Activated naive CD4-positive, alpha-beta T cell (primary cell): ENCODE measurements at places on chromosomes 5 and 9.

GRCh38 chr5:79791843-79792242 is 102.2 kb downstream of the CMYA5 start:
- DNase-seq, result no peak

DNA sequence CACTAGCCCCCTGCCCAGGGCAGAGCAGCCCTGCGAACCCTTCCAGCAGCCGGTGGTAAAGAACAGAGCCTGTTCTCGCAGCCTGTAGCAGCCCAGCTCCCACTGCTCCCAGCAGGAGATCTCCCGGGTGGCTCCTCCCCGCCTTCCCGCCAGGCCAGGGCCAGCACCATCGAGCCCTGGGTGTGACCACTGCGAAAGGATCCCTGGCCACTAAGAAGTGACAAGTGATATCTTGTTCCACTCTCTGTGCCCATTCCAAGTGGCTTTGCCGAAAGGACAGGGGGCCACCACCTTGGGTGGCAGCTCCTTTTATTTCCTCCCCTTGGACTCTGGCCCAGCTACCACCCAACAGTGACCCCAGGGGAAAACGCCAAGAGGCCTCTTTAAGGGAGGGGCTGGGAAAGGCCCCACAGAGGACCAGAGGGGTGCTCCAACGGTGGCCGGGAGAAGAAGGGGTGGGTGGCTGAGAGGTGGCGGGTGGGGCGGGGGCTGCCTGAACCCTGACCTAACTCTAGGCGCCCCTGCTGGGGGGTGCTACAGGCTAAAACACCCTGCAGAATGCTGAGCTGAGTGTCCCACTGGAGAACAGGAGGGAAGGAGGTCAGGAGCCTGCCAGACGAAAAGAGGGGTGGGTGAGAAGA is 1.6 kb downstream of the NACC2 start:
- no peak for DNase-seq

GRCh38 chr5:111398013-111398412 is 114.3 kb downstream of the STARD4 start:
- DNase-seq, result no peak

DNA sequence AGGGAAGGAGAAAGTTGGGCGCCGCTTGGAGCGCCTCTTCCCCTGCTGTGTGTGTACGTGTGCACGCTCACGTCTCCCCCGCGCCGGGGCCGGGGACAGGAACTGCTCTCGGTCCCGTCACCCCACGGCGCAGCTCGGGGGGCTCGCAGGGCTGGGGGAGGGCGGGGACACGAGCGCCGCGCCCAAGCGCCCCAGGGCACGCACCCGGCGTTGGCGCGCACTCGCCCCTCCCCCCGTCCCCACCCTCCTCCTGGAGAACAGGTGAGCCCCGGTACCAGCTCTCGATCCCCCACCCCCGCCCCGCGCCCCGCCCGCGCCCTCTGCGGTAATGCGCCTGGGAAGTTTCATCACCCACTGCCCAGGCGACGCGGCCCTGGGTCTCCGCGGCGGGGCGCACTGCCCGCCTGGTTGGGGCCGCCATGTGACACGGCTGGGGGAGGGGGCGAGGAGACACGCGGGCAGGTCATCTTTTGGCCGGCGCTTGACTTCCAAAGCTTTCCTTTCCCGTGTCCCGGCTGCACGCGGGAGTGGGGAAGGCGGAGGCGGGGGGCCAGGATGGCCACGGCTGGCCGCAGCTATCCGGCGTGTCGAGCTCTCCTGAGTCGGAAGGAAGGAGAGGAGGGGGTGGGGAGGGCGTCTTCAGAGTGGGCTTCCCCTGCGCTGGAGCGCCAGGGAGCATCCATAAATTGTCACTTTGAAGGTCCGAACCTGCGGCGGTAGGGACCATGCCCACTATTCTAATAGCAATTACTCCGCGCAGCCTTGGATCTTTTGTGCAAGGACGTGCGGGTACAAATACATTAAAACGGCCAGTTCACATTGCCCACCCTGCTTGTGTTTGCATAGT is 1.5 kb upstream of the STC2 start:
- no peak for DNase-seq

DNA sequence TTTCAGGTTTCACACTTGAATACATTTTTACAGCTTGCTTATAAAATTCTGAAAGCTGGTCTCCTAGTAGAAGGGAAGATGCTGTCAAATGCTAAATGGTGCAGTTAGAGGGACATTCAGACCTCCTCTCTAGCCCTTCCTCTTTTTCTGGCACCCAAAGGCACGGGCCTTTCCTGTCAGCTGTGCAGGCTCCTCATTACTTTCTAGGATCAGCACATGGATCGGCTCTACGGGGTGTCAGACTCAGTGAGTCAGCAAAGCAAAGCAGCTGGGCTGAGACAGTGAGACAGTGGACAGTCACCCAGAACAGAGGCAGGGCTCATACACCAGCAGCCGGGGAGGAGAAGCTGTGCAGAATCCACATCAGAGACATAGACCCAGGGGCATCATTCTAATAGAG is 80.0 kb upstream of the TNC start:
- DNase-seq, result no peak

GRCh38 chr5:62143268-62144229 is 162.5 kb upstream of the KIF2A start:
- DNase-seq, result no peak

DNA sequence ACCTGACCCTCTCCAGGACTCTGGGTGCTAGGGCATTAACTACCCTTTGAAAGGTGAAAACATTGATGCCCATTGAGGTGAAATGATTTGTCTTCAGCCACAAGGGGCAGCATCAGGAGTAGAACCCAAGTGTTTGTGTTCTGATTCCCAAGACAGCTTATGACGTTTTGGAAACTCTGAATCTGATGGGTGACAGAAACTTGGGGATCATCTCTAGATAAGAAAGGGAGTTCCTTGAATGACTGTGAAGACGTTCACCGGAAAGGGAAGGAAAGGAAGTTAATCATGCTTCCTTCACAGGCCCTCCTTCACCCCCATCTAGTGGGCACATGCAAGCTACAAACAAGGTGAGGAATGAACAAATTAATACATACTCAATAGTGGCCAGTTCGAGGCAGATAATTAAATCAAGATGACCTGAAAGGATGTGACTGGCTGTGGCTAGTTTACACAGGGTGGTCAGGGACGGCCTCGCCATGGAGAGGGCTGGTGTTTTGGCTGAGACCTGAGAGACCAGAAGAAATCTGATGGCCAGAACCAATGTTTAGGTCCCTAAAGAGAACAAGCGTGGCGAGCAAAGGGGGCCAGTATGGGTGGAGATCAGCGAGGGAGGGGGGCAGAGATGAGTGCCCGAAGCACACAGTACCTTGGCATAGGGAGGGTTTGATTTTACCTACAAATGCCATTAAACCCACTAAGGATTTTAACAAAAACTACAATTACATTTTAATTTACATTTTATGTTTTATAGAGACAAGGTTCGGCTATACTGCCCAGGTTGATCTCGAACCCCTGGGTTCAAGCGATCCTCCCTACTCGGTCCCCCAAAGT is 937 bp upstream of the SLC26A2 start:
- DNase-seq, result no peak

DNA sequence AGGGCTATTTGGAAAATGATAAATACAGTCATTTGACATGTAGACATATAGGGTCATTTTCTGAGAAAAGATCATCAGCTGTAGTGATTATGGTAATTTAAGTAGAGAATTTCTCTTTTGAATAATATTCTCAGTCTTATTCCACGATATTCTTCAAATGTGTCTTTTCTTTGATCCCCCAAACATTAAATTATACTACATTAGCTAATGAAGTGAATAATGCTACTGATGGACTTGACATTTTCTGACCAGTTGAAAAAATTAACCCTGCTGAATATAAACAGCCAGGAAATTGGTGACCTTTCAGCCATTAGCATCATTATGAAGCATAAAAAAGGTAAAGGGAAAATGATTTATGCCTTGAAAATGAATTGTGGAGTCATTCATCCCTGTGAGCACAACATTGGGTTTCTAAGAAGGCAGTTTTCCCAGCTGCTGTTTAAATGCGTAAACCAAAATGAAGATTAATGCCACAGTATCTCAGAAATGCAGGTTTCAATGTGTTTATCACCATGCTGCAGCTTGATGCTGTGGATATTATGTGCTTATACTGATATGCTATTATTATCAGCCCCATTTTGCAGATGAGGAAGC is 489.1 kb downstream of the KCTD16 start:
- DNase-seq, result no peak

DNA sequence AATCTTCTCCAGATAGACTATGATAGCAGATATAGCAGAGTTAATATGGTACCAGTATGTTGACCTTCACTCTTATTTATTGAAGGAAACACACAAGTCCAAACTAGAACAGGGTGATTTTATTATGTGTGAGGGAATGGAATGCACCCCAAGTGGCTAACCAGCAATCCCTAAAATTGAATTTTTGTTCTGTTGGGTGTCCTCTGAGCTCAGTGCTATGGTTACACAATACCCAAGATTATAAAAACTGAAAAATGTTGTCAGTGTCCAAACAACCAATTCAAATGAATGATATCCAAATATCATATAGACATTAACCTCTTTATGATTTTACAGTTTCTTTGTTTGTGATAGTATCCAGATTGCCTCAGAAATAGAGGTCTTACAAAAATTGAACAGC is 60.9 kb downstream of the NNT start:
- no peak for DNase-seq

GRCh38 chr5:177501874-177502678 is 4.7 kb upstream of the PDLIM7 start:
- DNase-seq, result no peak

- DNase-seq, result no peak
Observed at GRCh38 chr5:77076961-77077828, 9.9 kb downstream of the ZBED3 start.

DNA sequence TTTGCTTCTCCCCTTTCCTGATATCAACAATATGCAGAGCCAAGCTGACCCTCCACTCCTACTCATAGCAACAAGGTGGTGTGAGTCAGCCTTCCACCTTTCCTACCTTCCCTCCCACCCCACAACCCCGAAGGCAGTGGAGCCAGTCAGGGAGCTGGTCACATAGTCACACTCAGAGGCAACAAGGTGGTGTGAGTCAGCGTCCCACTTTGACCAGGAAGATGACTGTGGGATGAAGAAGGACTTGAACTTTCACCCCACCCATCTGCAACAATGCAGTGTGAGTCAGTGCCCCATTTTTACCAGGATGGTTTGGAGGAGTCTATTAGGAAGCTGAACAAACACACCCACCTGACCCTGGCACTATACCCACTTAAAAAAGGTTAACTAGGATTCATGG is 30.1 kb upstream of the ZNF782 start:
- no peak for DNase-seq

DNA sequence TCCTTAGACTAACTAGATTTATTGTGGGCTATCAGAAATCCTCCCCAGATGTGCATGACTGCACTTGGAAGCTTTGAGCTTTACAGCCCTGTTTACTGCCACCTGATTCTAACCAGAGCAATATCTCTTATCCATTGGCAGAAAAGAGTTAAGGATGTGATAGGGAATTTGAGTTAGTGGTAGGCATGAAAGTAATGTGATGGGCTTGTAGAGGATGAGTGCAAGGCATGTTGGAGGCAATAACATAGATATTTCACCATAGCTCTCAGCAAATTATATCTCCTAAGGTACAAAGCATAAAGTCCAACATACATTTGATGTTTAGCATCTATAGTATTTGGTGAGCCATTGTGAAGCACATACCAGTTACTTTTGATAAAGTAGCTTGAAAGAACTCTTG is 103.8 kb downstream of the INVS start:
- DNase-seq, result no peak

DNA sequence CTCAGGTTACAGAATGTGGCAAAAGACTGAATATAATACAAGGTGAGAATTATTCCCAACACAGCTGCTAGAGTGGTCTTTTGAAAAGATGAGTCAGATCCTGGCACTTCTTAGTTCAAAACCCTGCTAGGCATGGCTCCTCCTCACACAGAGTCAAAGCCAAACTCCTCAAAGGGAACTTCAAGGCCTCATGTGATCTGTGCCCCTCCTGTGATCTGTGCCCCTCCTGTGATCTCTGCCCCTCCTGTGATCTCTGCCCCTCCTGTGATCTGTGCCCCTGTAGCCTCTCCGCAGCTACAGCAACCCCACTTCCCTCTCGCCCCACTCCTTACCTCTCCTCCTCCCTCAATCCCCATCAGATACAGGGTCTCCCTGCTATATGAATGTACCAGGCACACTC is 525.5 kb upstream of the CCNG1 start:
- no peak for DNase-seq

- no peak for DNase-seq
Observed at GRCh38 chr9:126123927-126124326, 202.7 kb upstream of the MVB12B start.

- DNase-seq, result no peak
Observed at GRCh38 chr5:150300496-150301169, 2.1 kb downstream of the ARSI start.

GRCh38 chr9:35308316-35308715 is 146.5 kb downstream of the UNC13B start:
- DNase-seq, result no peak

- DNase-seq, result no peak
Observed at GRCh38 chr9:6036391-6036790, 21.0 kb upstream of the RANBP6 start.
